ENCODE measurements at places on chromosomes 2 and 18.

DNA sequence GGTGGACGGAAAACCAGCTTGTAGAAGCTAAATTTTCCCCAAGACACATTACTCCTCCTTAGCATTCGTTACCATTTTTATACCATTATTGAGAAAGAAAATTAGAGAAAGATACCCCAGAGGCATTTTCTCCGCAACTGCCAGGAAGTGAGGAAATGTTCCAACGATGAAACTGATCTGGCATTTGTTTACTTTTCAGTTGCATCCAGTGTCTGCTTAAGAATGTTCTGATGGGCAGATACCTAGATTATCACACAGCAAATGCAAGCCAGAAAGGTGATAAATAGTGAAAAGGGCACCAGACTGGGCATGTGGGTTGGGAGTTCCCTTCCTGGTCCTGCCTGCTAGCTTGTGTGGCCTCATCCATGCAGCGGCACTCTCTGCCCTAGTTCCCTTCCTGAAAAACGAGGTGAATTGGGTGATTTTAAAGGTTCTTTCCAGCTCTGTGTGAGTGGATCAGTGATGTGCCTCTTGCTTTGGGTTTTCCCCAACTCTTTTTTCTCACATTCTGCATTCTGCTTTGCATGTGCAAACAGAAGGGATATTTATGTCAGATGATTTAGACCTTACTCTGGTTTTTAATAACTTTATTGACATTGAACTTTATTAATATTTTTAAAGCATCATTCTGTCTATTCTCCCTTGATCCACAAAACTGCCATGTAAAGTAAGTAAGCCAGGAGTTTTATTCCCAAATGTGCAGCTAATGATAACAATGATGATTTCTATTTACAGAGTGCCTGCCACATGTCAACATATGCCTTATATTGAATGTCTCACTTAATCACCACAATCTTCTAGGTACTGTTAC is 139.6 kb downstream of the INSIG2 start:
- no peak for DNase-seq

- no peak for DNase-seq
Observed at GRCh38 chr2:202014318-202014717, 19.3 kb upstream of the FZD7 start.

- DNase-seq, result peak; percentile 22
Observed at GRCh38 chr2:30266051-30266621, 34.8 kb downstream of the LBH start.

DNA sequence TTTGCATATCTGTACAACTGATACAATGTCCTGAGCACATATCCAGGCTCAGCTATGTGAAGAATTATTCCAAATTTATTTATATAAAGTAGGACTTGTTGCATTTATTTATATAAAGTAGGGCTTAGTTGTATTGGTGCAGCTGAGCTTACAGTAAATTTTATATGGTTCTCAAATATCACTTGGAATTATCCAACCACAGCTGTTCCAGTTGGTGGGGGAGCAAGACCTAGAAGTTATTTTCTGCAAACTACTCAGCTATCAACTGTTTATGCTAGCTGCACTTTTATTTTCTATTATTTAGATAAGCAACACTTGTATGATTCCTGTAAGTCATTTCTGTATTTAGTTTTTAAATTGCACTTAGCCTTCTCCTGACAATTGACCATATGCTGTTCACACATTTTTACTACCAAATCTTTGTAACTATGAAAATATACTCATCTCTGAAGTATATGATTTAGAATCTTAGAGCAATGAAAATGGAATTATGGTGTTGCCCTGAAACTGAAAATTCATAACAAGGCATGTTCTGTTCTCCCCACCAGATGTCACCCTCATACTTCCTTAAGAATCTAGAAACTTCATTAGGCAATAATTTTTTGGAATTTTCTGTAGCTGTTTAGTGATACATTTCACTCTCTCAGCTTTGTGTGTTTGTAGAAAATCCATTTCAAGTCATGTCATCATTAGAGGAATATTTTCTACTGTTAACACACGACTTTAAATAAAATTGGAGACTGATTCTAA is 157.0 kb upstream of the CBLN2 start:
- no peak for DNase-seq

DNA sequence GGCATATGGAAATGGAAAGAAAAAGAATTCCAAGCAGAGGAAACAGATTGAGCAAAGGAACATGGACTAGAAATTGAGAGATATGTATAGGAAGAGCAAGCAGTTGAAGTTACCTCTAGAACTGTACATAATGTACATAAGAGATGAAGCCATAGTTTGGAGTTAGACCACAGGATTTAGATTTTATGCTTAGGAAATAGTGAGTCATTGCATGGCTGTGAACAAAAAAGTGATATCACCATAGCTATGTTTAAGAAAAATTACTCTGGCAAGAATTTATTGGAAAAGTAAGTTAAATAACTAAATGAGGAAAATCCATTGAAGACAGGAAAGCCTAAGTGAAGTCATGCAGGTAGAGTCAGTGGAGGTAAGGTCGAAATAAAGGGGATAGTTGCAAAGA is 99.4 kb upstream of the GALNT5 start:
- DNase-seq, result no peak

DNA sequence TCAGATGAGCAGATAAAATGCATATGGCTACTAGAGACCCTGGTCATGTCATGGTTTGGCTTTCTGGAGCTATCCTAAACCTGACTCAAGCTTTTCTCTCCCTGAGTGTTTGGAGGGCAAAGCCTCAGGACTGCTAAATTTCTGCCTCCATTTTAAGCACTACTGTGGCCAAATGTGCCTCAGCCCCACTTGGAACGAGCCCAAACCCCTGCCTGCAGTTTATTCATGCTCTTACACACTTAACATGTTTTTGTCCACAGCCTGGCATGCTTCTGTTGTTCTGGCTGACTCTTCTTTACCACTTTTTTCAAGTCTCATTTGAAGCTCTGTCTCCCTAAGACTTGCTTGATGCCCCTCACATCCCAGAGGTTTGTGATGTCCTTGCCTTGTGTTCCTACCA is 24.7 kb downstream of the MGAT5 start:
- no peak for DNase-seq

DNA sequence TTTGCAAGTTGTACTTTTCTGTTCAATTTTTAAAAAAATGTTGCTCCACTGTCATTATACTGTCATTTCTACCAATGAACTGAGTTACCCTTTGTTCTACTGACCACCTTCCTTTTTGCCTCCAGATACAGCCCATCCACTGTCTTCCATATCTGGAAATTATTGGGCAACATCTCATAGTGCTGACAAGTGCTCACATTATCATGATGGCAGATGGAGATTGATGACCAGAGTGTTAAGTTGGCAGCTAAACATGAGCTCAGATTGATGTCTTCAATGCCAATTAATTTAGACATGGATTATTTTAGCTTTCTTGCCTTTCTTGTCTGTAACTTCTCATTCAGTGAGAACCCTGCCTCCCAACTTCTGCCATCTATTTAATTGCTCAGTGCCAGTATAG is 76.6 kb downstream of the KIAA1328 start:
- DNase-seq, result no peak

DNA sequence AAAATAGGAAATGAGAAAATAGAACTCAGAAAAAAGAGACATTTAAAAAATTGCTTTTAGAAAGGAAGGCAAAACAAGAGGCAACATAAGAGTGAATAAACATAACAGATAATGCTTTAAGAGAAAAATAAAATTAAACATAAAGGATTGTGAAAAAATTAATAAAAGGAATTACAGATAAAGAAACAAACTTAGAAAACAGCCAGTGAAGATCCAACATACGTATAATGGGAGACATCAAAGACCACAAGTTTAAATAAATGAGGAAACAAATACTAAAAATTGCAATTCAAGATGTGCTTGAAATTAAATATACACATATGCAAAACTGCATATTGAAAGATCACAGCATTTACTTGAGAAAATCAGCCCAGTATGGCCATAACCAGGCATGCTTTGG is 448.9 kb downstream of the NBAS start:
- DNase-seq, result no peak

GRCh38 chr18:64294967-64295366 is 146.1 kb upstream of the LINC00305 start:
- DNase-seq, result no peak

- DNase-seq, result peak; percentile 14
Observed at GRCh38 chr2:213232649-213233437, 51.4 kb upstream of the SPAG16 start.

- DNase-seq, result no peak
Observed at GRCh38 chr18:33128581-33128980, 311.9 kb downstream of the CCDC178 start.

DNA sequence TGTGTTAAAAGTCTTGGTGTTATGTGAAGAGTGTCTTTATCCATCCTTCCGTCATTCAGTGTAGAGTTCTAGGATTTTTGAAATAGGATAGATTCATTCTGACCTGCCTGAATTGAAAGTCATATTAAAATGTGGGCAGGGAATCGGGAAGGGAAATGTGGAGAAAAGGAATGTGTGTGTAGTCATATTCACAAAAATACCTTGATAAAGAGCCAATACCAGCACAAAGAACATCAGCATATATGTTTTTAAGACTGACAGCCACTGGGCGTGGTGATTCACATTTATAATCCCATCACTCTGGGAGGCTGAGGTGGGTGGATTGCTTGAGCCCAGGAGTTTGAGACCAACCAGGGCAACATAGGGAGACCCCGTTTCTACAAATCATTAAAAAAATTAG is 188.1 kb downstream of the CAMKMT start:
- DNase-seq, result no peak

Data from stimulated activated CD8-positive, alpha-beta memory T cell treated with anti-CD3 and anti-CD28 coated beads, Interleukin-7, amount 100 ng/mL, for 1 hour (primary cell).